GM23338 (cell line): ENCODE measurements at places on chromosomes 2 and 18. TPM values are rescaled to one million over a fixed set of nuclear protein-coding genes. Genes with fewer than 3 reads are reported as not detected.

GRCh38 chr2:20080839-20081415 lies 29.5 kb upstream of the LAPTM4A start:
- H3K4me3 ChIP-seq: no peak overlapping the region
- no peaks in the 10 kb centered on the region for H3K36me3 ChIP-seq
- peak; percentile 53 for DNase-seq
- no peak overlapping the region for H3K27ac ChIP-seq
- H3K4me1 ChIP-seq: peaks cover 10% of the 10 kb centered on the region
- no peaks in the 10 kb centered on the region for H3K27me3 ChIP-seq

GRCh38 chr2:207143215-207144172 lies 22.3 kb downstream of the KLF7 start:
- DNase-seq: peak; percentile 67
- H3K4me3 ChIP-seq: peak overlapping the region; percentile 33
- H3K4me1 ChIP-seq: peaks cover 59% of the 10 kb centered on the region
- H3K27ac ChIP-seq: peak overlapping the region; percentile 79

DNA sequence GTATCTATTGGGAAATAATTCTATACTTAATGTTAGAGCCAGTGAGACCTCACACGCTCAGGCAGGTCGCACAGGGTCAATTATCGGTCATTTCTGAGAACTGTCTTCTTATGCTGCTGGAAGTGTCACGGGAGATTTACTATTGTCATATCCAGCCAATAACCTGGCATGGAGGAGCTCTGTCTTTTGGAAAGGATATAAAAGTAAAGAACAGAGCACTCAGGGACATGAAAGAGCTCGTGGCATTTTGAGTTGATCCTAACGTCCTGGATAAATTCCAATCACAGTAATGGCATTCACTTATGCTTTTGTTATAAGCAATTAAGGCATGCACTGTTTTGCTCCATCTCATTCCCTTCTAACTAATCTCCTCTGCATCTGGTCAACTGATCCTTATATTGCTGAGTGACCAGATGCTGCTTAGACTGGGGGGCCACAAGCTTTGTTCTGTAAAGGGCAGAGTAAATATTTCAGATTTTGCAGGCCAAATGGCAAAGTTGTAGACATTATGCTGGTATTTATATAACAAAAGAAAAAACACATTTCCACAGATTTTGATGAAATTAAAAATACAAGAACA lies 453.5 kb upstream of the SMIM21 start:
- H3K4me3 ChIP-seq: no peak overlapping the region
- H3K27me3 ChIP-seq: no peaks in the 10 kb centered on the region

DNA sequence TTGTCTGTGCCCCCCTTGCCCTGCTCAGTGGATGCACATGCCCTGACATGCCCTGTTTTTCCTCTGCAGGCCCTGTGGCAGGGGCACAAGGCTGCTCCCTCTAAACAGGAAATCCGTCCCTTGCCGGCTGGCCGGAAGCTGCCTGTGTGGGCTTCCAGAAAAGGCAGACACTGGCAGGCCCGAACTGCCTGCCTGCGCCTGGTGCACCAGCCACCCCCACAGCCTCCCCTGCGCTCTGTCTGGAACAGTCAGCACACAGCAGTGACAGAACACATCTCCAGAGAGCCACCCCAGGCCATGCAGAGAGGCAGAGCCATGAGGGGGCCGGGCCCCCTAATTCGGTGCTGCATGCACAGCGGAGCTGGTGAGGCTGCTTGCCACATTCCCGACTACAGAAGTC lies 33.5 kb downstream of the LOXHD1 start:
- no peaks in the 10 kb centered on the region for H3K4me1 ChIP-seq
- H3K4me3 ChIP-seq: no peak overlapping the region
- H3K27me3 ChIP-seq: no peaks in the 10 kb centered on the region
- H3K36me3 ChIP-seq: no peaks in the 10 kb centered on the region

- H3K36me3 ChIP-seq: no peaks in the 10 kb centered on the region
- no peak overlapping the region for H3K4me3 ChIP-seq
- no peak overlapping the region for H3K27ac ChIP-seq
- peaks cover 6% of the 10 kb centered on the region; the same call in 1 of the 2 replicates for H3K4me1 ChIP-seq
Measured at GRCh38 chr2:184272056-184272455, 326.3 kb upstream of the ZNF804A start.

- H3K27me3 ChIP-seq: no peaks in the 10 kb centered on the region
- no peaks in the 10 kb centered on the region for H3K36me3 ChIP-seq
- no peak overlapping the region for H3K4me3 ChIP-seq
- peaks cover 7% of the 10 kb centered on the region for H3K4me1 ChIP-seq
Measured at GRCh38 chr2:232901736-232902578, 31.9 kb downstream of the SNORC start.

GRCh38 chr2:28454016-28454930 lies 41.6 kb upstream of the PLB1 start:
- no peak overlapping the region for H3K4me3 ChIP-seq
- no peak for DNase-seq
- no peaks in the 10 kb centered on the region for H3K27me3 ChIP-seq
- H3K36me3 ChIP-seq: no peaks in the 10 kb centered on the region

DNA sequence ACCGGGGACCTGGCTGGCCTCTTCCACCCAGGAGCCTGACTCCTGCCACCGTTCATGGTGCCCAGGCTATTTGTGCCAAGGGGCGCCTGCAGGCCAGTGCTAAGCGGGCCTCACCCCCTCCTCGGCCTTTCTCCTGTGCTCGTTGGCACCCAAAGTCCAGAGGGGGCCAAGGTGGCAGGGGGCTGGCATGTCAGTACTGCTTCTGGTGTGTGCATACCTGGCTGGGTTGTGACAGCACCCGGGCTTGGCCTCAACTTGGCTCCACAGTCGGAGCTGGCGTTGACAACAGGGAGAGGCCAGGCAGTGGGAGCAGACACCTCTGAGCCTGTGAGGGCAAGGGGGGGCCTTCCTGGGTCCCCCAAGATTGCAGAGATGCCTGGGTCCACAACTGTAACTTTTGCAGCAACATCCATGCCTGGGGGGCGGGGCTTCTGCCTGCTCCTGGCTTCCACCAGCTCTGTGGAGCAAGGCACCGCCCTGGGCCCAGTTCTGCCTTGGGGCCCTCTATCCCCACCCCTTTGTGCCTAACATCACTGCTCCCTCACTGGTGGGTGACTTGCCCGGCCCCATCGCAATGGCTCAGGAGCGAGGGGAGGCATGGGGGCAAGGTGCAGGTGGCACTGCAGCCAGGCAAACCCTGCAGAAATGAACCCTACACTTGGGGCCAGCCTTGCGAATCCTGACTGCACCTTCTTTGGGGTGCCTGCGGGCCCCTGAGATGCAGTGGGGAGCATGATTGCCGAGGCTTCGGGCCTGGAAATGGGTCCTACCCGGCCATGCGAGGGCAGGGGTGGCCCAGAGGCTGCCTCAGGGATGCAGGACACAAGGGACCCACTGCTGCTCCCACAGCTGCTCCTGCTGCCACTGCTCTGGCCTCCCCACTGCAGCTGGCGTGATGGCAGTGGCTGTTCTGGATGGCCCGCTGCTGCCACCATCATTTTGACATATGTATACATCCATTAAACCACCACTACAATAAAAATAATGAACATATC lies 35.9 kb downstream of the PTPN4 start:
- DNase-seq: no peak
- H3K36me3 ChIP-seq: 0 out of 2 replicates have a peak, but pooled peaks cover 2% of the 10 kb centered on the region
- no peak overlapping the region for H3K27ac ChIP-seq
- no peaks in the 10 kb centered on the region for H3K27me3 ChIP-seq

DNA sequence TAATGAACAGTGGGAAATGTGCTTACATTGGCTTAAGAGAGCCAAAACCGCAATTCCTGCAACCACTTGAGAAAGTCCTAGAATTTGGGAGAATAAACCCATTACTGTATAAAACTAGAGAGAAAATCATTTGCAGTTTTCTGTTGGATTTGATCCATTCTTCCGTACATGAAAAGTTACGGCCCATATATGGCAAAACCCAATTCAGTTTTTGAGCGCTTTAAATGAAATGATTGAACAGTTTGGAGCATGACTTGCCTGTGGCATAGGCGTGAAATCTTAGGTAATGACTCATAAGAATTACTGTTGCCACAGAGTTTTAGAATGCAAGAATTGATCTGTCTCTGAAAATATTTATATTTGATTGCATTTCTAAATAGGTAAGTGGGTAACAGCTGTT lies 52.0 kb downstream of the PHLPP1 start:
- DNase-seq: no peak
- no peaks in the 10 kb centered on the region for H3K27me3 ChIP-seq
- peaks cover 58% of the 10 kb centered on the region for H3K4me1 ChIP-seq
- no peaks in the 10 kb centered on the region for H3K36me3 ChIP-seq
- H3K27ac ChIP-seq: peak overlapping the region; percentile 8; the same call in 1 of the 2 replicates

DNA sequence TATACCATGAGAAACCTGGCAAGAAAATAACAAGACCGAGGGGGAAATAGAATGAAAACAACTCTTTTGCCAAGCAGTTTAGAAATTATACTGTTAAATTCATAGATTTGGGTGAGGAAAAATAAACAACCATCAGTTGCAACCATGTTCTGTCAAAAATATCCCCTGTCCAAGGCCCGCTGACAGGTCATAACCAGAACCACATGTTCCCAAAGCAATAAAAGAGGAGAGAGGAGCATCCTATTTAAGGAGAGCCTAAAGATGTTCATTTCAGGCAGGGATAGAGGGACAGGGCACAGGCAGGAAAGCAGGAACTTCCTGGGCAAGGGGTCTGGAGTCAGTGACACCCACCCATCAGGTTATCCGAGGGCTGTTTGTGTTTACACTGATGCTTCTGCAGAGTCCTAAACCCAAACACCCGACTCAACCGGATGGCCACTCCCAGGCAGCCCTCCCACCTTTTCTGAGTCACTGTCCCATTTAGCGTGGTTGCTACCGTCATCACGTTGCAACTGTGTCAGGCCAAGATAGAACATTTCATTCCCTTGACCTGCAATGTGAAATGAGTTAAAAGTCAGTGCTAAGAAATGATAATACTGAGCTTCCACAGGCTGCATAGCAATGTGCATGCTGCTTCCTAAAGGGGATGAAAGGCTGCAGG lies 468.3 kb upstream of the RAB12 start:
- peak; percentile 4 for DNase-seq
- H3K27me3 ChIP-seq: no peaks in the 10 kb centered on the region
- H3K36me3 ChIP-seq: no peaks in the 10 kb centered on the region
- no peak overlapping the region for H3K27ac ChIP-seq

KCTD18 gene
- total RNA-seq: 2.0 and 4.7 TPM in 2 replicates

MEX3C gene
- 109 and 118 TPM in 2 replicates for total RNA-seq
